ENCODE measurements at places on chromosomes 1 and 21.
A peak's percentile ranks its signal among the peaks of the same experiment; 100 is the strongest.

GRCh38 chr1:233607252-233608119 is 6.4 kb upstream of the KCNK1 start:
- DNase-seq, result no peak

DNA sequence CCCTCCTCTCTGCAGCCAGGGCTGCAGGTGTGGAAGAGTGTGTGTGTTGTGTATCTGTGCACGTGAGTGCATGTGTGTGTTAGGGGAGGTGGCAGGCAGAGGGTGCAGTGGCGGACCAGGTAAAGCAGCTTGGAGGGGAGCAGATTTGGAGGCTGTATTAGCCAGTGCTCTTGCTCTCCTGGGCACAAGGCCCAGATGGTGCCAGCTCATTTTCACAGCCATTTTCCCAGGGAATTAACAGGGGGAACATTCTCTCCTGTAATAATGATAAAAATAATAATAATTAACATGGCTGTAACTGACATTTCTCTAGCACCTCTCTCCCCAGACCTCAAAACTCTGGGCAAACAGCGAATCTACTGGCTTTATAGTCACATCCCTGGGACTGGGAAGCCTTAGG is 43.6 kb downstream of the LRRN2 start:
- no peak for DNase-seq

GRCh38 chr1:9671377-9672140 is 20.0 kb downstream of the PIK3CD start:
- no peak for DNase-seq

GRCh38 chr1:244354810-244355278 is 96.9 kb downstream of the ADSS2 start:
- no peak for DNase-seq

GRCh38 chr1:98975113-98975512 is 29.5 kb downstream of the PLPPR5 start:
- no peak for DNase-seq

DNA sequence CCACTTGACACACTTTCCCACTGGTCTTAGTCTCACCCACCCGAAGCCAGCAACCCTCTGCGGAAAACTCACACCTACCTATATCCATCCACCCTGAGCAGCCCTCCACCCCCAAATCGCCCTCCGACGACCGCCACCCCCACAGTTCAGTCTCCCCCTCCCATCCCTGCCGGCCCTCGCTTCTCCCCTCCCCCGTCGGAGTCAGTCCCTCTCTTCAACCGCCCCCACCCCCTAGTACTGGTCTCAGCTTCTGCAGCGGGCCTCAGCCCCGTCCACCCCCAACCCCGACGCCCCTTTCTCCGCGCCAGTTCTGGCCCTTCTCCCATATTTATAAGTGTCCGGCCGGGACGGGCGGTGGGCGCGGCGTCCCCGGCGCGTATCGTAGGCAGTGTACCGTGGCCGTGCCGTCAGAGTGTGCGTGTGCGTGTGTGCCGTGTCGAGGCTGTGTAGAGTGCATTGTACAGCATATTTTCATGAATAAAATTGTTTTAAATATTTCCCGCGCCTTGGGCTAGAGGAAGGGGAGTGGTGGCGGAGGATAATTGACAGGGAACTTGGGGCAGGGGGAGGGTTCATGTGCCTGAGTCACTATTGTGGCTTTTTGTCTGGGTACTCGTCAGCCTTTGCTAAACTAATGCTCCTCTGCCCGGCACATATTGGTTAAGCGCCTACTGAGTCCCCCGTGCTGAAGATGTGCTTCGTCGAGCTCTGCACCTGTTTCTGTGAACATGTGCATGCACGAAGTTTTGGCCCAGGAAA is 22.0 kb downstream of the FOXO6 start:
- peak; percentile 41 for DNase-seq

- DNase-seq, result no peak
These were observed 32.4 kb downstream of the PRMT2 start for GRCh38 chr21:46667741-46668380.

DNA sequence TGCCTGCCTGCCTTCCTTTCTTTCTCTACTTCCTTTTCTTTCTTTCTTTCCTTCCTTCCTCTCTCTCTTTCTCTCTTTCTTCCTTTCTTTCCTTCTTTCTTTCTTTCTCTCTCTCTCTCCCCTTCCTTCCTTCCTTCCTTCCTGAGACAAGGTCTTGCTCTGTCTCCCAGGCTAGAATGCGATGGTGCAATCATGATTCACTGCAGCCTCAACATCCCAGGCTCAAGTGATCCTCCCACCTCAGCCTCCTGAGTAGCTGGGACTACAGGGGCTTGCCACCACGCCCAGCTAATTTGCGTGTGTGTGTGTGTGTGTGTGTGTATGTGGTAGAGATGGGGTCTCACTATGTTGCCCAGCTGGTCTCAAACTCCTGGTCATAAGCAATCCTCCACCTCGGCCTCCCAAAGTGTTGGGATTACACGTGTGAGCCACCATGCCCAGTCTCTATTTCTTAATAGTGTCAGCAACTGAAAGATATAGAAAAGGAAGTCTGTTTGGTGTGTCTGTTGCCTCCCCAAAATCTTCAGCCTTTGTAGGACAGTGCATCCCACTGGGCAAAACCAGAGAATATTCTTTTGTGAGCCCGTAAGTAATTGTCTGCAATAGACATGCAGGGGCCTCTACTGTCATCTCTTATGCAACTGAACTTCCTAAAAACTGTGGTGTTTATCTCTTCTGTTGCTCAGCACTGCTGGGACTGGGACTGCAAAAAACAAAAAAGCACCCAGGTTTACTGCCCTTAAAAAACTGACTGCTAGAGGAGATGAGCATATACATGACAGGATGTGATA is 20.9 kb upstream of the RAB4A start:
- DNase-seq, result no peak

DNA sequence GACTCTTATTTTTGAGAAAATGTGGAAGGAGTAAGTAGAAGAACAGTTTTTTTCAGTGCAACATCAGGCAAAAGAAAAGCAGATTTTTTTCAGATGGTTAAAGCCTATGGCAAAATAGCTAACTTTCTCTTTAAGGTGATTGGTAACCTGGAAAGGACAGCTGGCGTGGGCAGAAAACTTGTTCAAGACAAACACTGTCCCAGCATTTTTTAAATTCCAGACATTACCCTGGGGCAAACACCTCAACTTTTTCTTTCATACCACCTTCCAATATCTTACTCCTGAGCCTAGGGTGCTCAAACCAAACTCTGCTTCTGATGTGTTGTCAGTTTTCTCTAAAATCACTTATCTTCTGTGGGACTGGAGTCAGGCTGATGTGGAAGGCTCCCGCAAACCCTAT is 2.7 kb upstream of the LEPR start:
- no peak for DNase-seq

DNA sequence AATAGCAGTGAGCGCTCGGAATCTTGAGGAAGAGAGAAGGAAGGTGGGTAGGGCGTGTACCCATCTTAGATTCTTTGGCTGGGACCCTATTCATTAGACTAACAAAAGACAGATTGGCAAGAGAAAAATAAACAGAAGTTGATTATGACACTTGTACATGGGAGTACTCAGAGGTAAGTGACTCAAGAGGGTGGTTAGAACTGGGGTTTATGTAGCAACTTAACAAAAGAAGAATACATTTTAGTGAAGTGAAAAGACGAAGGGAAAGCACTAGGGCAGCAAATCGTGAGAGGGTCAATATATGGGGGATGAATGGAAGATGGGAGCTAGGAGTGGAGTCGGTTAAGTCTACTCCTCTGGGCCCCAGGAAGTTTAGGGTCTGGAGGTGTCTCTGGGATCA is 25.8 kb upstream of the RCC2 start:
- no peak for DNase-seq

DNA sequence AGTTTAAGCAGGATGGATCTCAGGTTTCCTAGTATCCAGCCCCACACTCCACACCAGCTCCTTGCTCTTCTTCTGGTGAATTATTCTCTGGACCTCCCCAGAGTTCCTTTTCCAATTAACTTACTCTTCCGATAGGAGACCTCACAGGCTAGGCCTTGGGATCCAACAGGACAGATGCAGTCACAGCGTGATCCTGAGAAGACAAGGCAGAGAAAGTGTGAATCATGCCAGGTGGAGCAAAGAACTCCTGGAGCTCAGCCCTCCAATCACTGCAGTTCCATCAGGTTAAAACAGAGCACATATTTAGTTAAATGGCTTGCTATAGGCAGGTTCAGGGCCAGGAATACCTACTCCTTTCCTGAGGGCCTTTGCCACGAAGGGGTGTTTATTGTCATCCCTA is 34.1 kb downstream of the C8B start:
- no peak for DNase-seq

GRCh38 chr1:39110882-39111281 is 84.7 kb downstream of the NDUFS5 start:
- DNase-seq, result no peak

DNA sequence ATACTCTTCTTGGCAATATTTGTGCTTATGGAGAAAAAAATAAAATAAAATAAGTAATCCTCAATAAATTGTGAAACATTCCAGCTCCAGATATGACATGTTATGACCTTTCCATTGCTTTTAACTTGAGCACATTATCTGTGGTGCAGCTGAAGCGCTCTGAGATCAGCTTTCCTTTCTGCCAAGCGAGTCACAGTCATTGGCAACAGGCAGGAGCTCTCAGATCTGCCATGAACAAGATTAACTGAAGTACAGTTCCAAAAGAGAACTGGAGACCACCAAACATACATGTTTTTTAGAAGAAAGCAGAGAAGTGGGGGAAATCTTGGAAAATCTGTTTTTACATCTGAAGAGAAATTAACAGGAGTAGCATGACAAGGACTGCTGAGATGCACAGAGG is 89.2 kb upstream of the DSCAM start:
- DNase-seq, result no peak

Data from CD8-positive, alpha-beta T cell (primary cell).